ENCODE measurements at places on chromosomes 2 and 18.

DNA sequence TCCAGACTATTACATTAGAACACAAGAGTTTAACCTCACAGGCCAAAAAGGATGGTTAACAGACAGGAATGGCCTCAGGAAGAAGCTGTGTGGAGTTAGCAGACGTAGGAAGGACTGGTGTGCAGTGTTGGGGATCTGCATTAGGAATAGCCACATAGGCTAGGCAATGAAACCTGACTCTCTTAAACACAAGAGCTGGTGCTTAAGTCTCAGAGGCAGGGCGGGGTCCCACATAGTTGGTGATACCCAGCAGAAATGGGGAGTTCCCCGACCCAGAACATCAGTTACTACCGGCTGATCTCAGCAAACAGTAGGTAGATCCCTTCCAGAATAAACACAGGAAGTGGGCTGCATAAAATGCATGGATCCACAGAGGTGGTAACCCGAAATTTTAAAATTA, 64.1 kb downstream of the CCDC93 start:
- DNase-seq = no peak

- no peak for DNase-seq
Observed at GRCh38 chr18:46821856-46822711, 65.2 kb upstream of the ST8SIA5 start.

GRCh38 chr18:24735624-24736231, 275.3 kb downstream of the HRH4 start:
- no peak for DNase-seq

DNA sequence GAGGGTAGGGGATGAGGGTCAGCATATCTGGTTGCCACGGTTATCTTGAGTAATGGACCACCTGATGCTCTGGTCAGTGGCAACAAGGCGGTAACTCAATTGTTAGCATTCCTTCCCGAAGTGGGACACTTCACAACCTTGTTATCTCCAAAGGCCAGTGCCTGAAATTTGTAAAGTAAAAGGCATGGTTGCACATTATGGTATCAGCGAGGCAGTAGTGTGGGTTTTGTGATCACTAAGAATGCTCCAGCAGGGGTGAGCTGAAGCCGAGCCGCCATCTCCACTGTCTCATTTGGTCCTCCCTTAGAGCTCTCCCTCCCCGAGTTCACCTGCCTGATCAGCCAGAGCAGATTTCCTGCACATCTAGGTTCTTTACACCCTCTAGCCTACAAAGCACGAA, 50.5 kb upstream of the LGALSL start:
- no peak for DNase-seq

GRCh38 chr18:12744103-12744502, 41.3 kb downstream of the PSMG2 start:
- peak; percentile 36 for DNase-seq

- no peak for DNase-seq
Observed at GRCh38 chr2:112658839-112659667, 13.3 kb downstream of the SLC20A1 start.

GRCh38 chr2:102000813-102001766, 9.3 kb downstream of the IL1R2 start:
- DNase-seq = no peak

- DNase-seq = no peak
Observed at GRCh38 chr2:48438266-48438665, 91.7 kb upstream of the STON1 start.

- no peak for DNase-seq
Observed at GRCh38 chr2:115484983-115485382, 1042.5 kb downstream of the DPP10 start.

DNA sequence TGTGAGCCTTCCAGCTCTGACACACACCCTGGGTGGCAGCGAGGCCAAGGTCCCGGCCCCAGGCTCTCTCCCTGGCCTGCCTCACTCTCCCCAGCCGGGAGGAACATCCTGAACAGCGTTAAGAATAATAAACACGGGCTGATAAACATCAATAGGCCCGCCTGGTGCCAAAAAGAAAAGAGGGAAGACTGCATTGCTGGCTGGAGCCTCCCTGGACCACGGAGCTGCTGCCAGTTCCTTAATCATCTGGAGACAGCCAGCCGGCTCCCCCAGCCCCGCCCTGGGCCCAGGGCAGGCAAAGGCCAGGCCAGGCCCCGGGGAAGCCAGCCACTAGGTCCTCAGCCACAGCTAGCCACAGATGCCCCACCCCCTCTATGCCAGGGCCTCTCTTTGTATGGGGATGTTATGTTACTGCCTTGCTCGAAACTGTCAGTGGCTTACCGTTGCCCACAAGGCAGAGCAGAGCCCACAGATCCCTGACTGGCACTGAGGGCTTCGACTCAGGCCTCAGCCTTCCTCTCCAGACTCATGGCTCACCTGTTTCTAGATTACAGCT, 293.7 kb downstream of the DYSF start:
- DNase-seq = no peak

DNA sequence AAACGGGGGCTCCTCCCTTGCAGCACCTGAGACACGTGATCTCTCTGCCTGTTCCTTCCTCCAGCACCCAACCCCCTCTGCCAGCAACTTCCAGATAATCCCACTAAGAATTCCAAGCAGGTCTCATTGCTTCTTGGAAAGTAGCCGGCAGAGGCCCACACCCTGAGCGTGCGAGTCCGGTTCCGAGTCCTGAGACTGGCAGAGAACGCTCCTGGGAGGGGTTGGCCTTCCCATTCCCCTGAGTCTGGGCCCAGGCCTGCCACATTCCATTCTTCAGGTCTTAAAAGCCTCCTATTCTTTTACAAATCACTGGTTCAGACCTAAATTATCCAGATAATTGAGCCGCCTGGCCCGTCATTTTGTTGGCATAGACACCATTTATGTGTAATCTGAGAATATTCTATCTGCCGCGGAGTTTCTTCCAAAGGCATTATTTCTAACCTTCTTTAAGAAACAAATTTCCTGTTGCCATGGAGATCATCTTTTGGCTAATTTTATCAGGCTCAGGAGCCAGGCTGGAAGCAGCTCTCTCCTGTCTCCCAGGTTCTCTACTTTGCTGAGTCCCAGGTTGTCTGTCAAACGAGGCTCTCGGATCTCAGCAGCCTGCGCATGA, 165.4 kb downstream of the MYCN start:
- no peak for DNase-seq

DNA sequence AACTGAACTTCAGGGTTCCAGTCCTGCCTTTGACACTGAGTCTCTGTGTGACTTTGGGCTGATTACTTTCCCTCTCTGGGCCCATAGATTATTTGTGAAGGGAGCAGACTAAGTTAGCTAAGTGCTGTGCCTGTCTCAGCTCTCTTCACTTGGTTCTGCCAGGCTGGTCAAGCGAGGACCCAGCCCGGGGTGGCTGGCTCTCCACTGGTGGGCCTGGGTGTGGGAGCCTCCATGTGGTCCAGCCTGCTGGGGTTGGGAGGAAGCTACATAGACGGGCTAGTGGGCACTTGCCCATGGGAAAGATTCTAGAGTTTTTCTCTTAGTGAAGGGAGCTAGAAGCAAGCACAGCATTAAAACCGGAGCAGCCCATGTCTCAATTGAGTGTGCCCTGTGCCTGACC, 59.0 kb downstream of the DYSF start:
- DNase-seq = no peak

- DNase-seq = no peak
Observed at GRCh38 chr2:143219266-143219665, 90.0 kb downstream of the ARHGAP15 start.

DNA sequence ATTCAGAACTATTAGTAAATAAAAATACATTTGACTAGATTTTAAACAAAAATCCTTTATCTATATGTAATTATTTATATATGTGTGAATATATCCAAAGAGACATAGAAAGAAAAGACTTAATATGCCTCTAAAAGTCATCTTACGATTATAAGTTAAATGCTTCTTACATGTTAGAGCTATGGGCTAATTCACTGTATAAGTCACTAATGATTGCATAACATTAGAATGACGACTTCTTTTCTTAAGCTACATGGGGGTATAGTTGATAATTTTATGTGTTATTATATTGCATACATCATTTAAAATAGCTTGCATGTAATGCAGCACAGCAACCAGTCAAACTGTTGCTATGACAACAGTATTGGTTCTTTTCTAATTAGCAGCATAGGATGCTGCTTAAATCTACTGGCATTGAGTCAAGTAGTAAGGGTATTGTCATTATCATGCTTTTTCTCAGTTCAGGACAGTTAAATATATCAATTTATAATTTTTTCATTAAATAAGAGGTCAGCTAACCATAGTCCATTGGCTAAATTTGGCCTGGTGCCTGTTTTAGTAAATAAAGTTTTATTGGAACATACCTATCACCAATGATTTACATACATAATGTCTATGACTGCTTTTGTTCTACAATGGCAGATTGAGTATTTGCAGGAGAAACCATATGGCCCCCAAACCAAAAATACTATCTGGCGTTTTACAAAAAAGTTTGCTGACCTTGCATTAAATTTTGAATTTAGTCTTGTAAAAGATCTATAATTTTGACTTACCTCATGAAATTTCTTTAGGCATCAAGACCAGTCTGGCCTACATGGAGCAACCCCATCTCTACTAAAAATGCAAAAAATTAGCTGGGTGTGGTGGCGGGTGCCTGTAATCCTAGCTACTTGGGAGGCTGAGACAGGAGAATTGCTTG, 207.7 kb upstream of the ZSWIM2 start:
- no peak for DNase-seq

DNA sequence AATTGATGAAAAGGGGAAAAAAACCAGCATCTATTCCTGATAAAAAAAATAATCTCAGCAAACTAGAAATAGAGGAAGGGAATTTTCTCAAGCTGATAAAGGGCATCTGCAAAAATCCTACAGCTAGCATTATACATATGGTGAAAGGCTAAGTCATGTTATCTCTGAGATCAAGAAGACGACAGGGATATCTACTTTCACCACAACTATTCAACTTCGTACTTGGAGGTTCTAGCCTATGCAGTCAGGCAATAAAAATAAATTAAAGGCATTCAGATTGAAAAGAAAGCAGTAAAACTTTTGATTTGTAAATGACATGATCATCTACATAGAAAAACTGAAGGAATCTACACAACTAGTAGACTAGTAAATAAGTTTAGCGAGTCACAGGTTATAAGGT, 58.2 kb downstream of the CAB39 start:
- DNase-seq = no peak

DNA sequence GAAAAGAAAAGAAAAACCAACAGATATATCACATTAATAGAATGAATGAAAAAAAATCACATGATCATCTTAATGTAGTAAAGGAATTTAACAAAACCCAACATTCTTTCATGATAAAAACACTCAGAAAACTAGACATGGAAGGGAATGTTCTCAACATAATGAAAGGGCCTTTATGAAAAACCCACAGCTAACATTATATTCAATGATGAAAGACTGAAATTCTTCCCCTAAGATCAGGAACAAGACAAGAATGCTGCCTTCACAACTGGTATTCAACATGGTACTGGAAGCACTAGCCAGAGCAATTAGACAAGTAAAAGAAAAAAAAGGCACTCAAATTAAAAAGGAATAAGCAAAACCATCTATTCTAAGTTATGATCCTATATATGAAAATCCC, 28.5 kb upstream of the EMILIN2 start:
- DNase-seq = no peak
